Ovary (tissue), 10 donors: ENCODE measurements at places on chromosomes 4 and X. TPM values are rescaled to one million over a fixed set of nuclear protein-coding genes. Genes with fewer than 3 reads are reported as not detected.

DNA sequence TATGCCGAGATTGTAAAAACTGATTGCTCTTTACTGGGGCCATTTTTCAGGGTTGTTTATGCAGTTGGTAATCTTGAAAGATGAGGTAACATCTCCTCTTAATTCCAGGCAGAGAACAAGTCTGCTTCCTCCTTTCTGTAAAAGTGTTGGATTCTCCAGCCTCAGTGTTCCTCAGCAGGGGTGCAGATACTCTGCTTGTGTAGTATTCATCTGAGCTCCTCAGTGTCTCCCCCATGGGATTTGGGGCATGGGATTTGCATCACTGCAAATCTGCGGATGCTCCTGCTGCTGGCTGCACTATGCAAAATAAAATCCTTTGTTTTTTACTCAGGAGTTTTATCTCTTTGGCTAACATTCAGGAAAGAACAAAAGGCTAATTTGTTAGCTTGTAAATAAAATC lies 104.9 kb upstream of the ATP8A1 start:
- no peaks in the 10 kb centered on the region for H3K4me1 ChIP-seq
- H3K4me3 ChIP-seq = no peak overlapping the region
- no peak for DNase-seq
- no peaks in the 10 kb centered on the region for H3K36me3 ChIP-seq
- no peak overlapping the region for H3K27ac ChIP-seq

The AMBN gene
- not detected for total RNA-seq

The OPN1MW3 gene
- not detected for total RNA-seq

The AKAP14 gene
- not detected for total RNA-seq

The TEX13D gene
- not detected for total RNA-seq

DNA sequence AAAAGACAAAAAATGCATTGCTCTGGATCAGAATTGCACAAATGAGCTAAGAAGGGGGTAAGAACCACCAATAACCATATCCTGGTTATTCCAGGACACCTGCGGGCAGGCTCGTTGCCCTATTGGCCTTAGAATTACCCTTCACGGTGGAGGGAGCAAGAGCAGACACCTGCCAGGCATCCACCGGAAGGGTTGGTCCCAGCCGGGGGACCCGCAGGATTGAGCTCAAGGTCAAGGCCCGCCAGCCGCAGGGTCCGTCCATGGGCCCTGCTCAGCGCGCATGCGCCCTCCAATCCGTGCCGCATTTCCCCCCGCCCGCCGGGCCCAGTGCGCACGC lies 575 bp downstream of the SLC25A6 start:
- peak overlapping the region; percentile 100 for H3K27ac ChIP-seq
- peaks cover 16% of the 10 kb centered on the region for H3K4me1 ChIP-seq
- no peaks in the 10 kb centered on the region for H3K36me3 ChIP-seq
- peak overlapping the region; percentile 98 for H3K4me3 ChIP-seq
- H3K27me3 ChIP-seq = no peaks in the 10 kb centered on the region
- no peak for DNase-seq

The ITGB1BP2 gene
- 4.7 TPM for total RNA-seq

The TCEAL2 gene
- 37.9 TPM for total RNA-seq

- peaks cover 2% of the 10 kb centered on the region for H3K4me1 ChIP-seq
- no peak overlapping the region for H3K27ac ChIP-seq
- no peaks in the 10 kb centered on the region for H3K36me3 ChIP-seq
- H3K27me3 ChIP-seq = no peaks in the 10 kb centered on the region
- no peak for DNase-seq
These were observed 1.1 kb upstream of the ATP11C start for GRCh38 chrX:139933904-139934303.

DNA sequence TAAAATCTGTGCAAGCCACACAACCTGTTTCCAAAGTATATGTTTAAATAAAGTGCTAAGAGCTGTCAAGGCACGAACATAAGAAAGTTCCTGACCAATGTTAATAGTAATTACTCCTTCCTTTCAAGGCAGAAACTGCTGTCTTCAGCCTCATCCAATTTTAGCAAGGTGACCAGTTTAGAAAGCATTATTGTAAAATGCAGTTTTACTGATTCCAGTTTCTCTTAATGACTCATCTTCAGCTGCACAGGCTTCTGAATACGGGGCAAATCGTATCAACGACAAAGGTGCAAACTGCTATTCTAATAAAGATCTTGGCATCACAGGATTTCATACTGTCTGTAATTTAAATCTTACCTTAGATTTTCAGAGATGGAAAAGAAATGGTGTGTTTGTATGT lies 87.5 kb downstream of the PPP3CA start:
- no peak overlapping the region for H3K27ac ChIP-seq
- DNase-seq = no peak
- H3K36me3 ChIP-seq = no peaks in the 10 kb centered on the region
- H3K27me3 ChIP-seq = no peaks in the 10 kb centered on the region
- H3K4me1 ChIP-seq = peaks cover 9% of the 10 kb centered on the region
- no peak overlapping the region for H3K4me3 ChIP-seq

The CXorf65 gene
- total RNA-seq = not detected
